ENCODE measurements at places on chromosomes 4 and X. TPM values are rescaled to one million over a fixed set of nuclear protein-coding genes. Genes with fewer than 3 reads are reported as not detected.

GRCh38 chr4:140641105-140641555, 72.4 kb upstream of the UCP1 start:
- H3K36me3 ChIP-seq = peaks cover 3% of the 10 kb centered on the region
- H3K4me1 ChIP-seq = peaks cover 9% of the 10 kb centered on the region
- H3K27me3 ChIP-seq = no peaks in the 10 kb centered on the region
- H3K27ac ChIP-seq = peak overlapping the region; percentile 80
- peak overlapping the region; percentile 37 for H3K4me3 ChIP-seq

GRCh38 chr4:88219099-88219498, 60.7 kb upstream of the ABCG2 start:
- H3K27me3 ChIP-seq = no peaks in the 10 kb centered on the region
- H3K4me3 ChIP-seq = no peak overlapping the region
- H3K36me3 ChIP-seq = no peaks in the 10 kb centered on the region
- H3K4me1 ChIP-seq = no peaks in the 10 kb centered on the region
- DNase-seq = peak; percentile 25

GRCh38 chr4:1656132-1656531, 28.0 kb downstream of the FAM53A start:
- DNase-seq = no peak
- H3K27ac ChIP-seq = no peak overlapping the region
- no peaks in the 10 kb centered on the region for H3K27me3 ChIP-seq

DNA sequence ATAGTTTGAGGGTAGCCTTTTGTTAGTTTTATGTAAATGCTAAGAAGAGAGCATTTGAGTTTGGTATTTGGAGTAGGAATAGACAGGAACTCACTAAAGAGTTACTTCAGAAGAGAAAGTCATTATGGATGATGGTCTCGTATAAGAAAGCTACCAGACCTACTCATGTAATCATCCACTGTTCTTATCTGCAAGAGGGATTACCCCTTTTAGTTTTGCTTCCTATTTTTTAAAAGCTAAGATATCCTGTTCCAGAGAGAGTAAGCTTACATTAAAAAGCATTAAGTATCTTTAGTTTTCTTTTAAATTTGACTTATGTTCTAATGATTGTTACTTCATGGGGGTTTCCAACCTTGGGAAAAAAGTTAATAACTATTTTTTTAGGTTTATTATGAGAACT, 12.5 kb upstream of the ART3 start:
- DNase-seq = no peak
- H3K4me1 ChIP-seq = no peaks in the 10 kb centered on the region
- no peaks in the 10 kb centered on the region for H3K36me3 ChIP-seq
- H3K27ac ChIP-seq = no peak overlapping the region
- no peaks in the 10 kb centered on the region for H3K27me3 ChIP-seq
- H3K4me3 ChIP-seq = no peak overlapping the region

- H3K27ac ChIP-seq = no peak overlapping the region
- no peaks in the 10 kb centered on the region for H3K36me3 ChIP-seq
- no peak for DNase-seq
These were observed 321.6 kb downstream of the PPP3CA start for GRCh38 chr4:101025755-101026154.

DNA sequence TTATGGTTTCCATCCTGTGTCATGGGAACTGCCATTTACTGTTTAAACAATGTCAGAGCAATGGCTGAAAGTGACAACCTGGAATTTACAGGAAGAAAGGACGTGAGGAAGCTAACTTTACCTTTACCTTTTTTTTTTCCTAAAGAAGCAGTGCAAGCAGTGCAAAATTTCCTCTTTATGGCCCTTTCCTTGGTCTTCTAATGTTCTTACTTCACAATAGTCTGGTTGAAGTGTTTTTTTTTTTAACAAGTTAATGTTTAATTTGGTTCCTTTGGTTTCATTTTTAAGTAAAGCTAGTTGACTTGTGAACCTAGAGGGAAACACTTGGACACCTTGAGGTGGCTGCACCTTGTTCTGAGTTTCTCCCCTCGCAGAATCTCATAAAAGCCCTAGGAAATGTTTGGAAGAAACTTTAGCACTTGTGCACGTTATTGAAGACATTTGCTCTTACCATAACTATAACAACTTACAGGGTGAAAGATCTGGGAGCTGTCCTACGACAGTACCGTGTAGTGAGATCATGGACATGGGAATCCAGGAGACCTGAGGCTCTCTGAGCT, 1.8 kb downstream of the SGMS2 start:
- H3K4me1 ChIP-seq = no peaks in the 10 kb centered on the region
- peak overlapping the region; percentile 57 for H3K4me3 ChIP-seq
- no peak for DNase-seq
- H3K27me3 ChIP-seq = no peaks in the 10 kb centered on the region
- no peaks in the 10 kb centered on the region for H3K36me3 ChIP-seq

DNA sequence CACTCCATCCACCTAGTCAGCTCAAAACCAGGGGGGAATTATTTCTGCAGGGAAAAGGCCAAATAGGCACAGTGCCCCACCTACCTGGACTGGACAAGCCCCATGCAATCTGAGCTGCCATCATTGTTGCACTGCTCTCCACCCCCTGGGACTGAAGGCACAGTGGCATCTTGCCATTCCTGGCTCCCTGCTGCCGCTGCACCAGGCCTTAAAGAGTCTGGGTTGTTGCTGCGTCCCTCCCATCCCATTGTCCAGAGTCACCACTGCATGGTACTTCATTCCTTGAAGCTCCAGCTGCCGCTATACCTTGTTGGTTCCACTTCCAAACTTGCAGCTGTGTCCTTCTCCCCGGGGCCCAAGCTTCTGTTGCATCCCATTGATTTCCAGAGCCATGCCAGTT, 629.7 kb downstream of the STIM2 start:
- no peak overlapping the region for H3K4me3 ChIP-seq
- no peaks in the 10 kb centered on the region for H3K27me3 ChIP-seq
- no peaks in the 10 kb centered on the region for H3K36me3 ChIP-seq
- no peak overlapping the region for H3K27ac ChIP-seq

- no peak overlapping the region for H3K4me3 ChIP-seq
- H3K36me3 ChIP-seq = no peaks in the 10 kb centered on the region
- no peak overlapping the region for H3K27ac ChIP-seq
- H3K27me3 ChIP-seq = no peaks in the 10 kb centered on the region
- H3K4me1 ChIP-seq = no peaks in the 10 kb centered on the region
These were observed 329.7 kb upstream of the GATB start for GRCh38 chr4:152090543-152090942.

DNA sequence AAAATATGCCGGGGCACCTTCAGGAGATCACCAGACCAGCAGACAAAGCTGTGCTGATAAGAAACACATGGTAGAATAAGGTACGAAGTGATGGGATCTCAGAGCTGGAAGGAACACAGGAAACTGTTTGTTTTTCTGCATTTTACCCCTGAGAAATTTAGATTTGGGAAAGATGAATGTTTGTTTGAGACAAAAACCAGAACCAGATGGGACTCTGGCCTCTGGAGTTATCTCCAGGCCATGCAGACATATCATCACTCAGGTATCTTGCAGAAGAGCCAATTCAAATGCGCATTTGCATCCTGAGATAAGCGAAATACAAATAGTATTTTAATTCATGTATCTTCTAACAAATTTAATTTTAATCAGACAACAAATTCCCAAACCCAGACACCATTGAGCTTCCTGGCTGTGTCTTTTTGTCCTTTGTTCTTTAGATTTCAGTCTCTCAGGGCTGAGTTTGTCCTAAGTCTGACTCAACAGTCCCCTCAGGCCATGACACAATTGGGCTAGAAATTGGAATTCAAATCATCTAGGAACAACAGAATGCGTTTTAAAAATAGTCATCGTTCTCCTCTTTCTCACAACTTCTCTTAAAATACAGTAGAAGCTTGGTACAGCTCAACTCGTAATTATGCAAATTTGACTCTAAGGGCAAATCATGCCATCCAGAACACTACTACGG, 159.0 kb downstream of the PACRGL start:
- DNase-seq = no peak
- no peaks in the 10 kb centered on the region for H3K4me1 ChIP-seq
- no peak overlapping the region for H3K4me3 ChIP-seq
- no peak overlapping the region for H3K27ac ChIP-seq
- no peaks in the 10 kb centered on the region for H3K27me3 ChIP-seq

- no peaks in the 10 kb centered on the region for H3K4me1 ChIP-seq
- H3K27me3 ChIP-seq = no peaks in the 10 kb centered on the region
- H3K27ac ChIP-seq = no peak overlapping the region
- no peaks in the 10 kb centered on the region for H3K36me3 ChIP-seq
- no peak overlapping the region for H3K4me3 ChIP-seq
- no peak for DNase-seq
These were observed 183.1 kb upstream of the GALNT7 start for GRCh38 chr4:172985552-172985951.

DNA sequence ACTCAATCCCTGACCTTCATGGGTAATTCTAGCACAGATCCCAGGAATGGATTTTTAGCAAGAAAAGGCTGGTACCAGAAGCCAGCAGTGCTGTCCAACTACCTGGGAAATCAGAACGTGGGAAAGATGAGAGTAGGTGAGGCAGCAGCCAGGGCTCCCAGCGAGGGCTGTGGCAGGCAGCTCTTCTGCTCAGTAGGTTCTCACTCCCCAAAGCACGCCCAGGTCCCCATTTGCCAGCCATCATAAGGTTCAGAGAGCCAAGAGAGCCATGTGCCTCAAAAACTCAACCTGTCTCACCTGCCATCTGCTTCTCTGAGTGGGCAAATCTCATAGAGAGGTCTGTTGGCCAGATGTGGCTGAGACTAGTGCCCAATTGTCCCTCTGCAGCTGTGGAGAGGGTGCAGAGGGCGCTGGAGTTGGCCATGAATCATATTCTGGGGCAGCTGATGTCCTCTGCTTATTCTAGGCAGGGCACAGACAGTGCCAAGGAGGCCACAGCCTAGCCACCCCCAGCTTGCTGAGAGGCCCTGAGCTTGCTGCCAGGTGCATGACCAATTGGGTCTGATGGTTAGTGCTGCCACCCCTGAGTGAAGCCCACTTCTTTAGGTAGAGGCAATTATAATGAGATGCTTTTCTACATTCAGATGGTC, 81.7 kb upstream of the GATB start:
- H3K4me3 ChIP-seq = no peak overlapping the region
- H3K4me1 ChIP-seq = no peaks in the 10 kb centered on the region
- H3K27ac ChIP-seq = no peak overlapping the region
- no peaks in the 10 kb centered on the region for H3K27me3 ChIP-seq
- no peaks in the 10 kb centered on the region for H3K36me3 ChIP-seq
- no peak for DNase-seq

DNA sequence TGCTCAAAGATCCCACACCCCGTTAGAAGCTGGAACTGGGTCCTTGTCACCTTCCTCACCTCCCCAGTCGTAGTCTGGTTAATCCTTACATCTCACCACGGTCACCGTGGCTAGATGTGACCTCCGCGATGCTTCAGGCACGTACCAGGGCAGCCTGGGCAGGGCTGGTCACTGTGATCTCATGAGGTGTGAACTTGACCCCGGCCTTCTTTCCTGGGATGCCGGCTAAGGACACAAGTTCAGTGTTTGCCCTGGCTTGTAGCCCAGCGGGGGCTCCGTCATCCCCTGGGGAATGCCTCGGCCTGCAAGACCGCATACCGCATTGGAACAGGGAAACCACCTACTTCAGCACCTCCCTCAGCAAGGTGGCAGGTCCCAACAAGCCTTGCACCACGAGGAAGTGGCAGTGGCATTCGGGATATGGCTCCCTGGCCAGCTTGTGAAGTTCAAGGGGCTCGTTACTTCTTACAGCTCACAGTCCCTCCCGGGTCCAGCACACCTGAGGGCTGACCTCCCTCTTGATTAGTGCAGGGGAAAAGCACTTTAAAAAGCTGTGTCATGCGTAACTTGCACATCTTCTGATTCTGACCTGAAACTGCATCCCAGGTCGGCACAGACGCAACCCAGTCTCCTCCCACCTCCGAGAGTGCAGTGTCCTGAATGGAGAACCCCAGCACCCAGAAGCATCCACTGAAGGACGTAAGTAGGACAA, 25.9 kb downstream of the NOP14 start:
- peaks cover 16% of the 10 kb centered on the region for H3K4me1 ChIP-seq
- no peaks in the 10 kb centered on the region for H3K27me3 ChIP-seq
- no peak overlapping the region for H3K4me3 ChIP-seq
- H3K36me3 ChIP-seq = peaks cover 19% of the 10 kb centered on the region
- peak overlapping the region; percentile 58 for H3K27ac ChIP-seq

- no peaks in the 10 kb centered on the region for H3K27me3 ChIP-seq
- peak within 1 kb of the TSS; percentile 69 for H3K4me3 ChIP-seq
- H3K4me1 ChIP-seq = no peaks in the 10 kb centered on the region
- no peaks in the 10 kb centered on the region for H3K36me3 ChIP-seq
- peak; percentile 13 for DNase-seq
These were observed at the start of gene PRDM5 for GRCh38 chr4:120922381-120923206. TSS of gene PRDM5 (minus strand) at chr4:120922726. CDS start at chr4:120922608, 118 bp downstream.

GRCh38 chr4:8637456-8637984, 45.0 kb downstream of the CPZ start:
- no peak overlapping the region for H3K27ac ChIP-seq
- no peaks in the 10 kb centered on the region for H3K36me3 ChIP-seq
- no peaks in the 10 kb centered on the region for H3K4me1 ChIP-seq
- H3K27me3 ChIP-seq = peaks cover 6% of the 10 kb centered on the region
- no peak overlapping the region for H3K4me3 ChIP-seq

GRCh38 chr4:15003891-15004738, 1.8 kb downstream of the CPEB2 start:
- H3K36me3 ChIP-seq = no peaks in the 10 kb centered on the region
- peak; percentile 30 for DNase-seq
- H3K4me1 ChIP-seq = no peaks in the 10 kb centered on the region
- peak overlapping the region; percentile 99 for H3K4me3 ChIP-seq
- no peaks in the 10 kb centered on the region for H3K27me3 ChIP-seq

- no peak overlapping the region for H3K4me3 ChIP-seq
- no peaks in the 10 kb centered on the region for H3K27me3 ChIP-seq
- H3K27ac ChIP-seq = no peak overlapping the region
- no peaks in the 10 kb centered on the region for H3K36me3 ChIP-seq
These were observed 35.7 kb downstream of the ING2 start for GRCh38 chr4:183540410-183541009.

GRCh38 chrX:26783512-26784225, 567.7 kb downstream of the MAGEB5 start:
- no peaks in the 10 kb centered on the region for H3K27me3 ChIP-seq
- H3K4me1 ChIP-seq = no peaks in the 10 kb centered on the region

Gene ZDHHC15
- 2.6 TPM for total RNA-seq

Gene CXCL11
- 0.23 TPM for total RNA-seq

Gene SULT1B1
- 0.36 TPM for total RNA-seq

Gene UCP1
- total RNA-seq = not detected

Gene ABLIM2
- total RNA-seq = 7.3 TPM

Gene HSD17B11
- total RNA-seq = 45.2 TPM

Gene RAI2
- 11.5 TPM for total RNA-seq

Gene IBSP
- not detected for total RNA-seq

Gene F9
- total RNA-seq = not detected

Gene STATH
- total RNA-seq = not detected

Data from prostate gland (tissue), 2 donors.